Stimulated activated CD4-positive, alpha-beta T cell treated with anti-CD3 and anti-CD28 coated beads, Interleukin-1b, Interleukin-23, amount 100 ng/mL, for 1 hour (primary cell): ENCODE measurements at places on chromosomes 2 and 18.

DNA sequence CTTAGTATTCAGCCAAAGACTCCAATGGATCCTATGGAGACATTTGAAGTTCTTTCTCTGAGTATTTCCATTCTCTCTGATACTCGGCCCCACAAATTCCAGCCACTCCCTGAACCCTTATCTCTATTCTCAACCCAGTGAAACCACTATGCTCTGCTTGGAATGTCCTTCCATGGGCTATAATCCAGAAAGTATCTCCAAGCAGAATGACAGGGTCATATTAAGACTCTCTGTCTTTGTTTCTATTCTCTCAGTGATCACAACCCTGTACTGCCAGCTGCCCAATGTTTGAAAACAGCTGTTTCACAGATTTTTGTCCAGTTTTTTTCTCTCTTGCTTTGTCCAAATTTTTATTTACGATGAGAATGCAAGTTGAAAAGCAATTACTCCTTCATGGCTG, 21.9 kb downstream of the CHMP3 start:
- no peak for DNase-seq

- DNase-seq, result no peak
These were observed 364.7 kb downstream of the ERBB4 start for GRCh38 chr2:212173756-212174510.

DNA sequence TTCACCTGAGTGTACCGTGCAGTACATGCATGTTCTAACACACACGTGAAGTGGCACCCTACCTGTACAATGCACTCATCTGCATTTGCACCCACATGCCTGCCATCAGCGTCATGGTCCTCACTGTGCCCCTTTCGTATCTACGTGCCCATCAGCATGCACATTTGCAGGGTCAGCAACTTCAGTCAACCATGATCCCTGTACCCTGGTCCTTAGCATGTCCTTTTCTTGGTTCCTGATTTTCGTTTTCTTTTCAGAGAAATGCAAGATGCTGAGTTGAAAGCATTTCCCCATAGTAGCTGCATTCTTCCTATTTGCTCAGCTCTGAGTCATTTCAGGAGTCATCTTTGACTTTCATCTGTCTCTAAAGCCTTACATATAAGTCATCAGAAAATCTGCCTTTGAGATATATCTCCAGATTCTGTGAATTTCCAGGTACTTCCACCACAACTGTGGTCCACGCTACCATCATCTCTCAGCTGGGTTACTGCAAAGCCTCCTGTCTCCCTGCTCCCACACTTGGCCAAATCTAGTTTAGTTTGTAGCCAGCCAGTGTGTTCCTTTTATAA, 14.7 kb upstream of the PUM2 start:
- DNase-seq, result no peak

DNA sequence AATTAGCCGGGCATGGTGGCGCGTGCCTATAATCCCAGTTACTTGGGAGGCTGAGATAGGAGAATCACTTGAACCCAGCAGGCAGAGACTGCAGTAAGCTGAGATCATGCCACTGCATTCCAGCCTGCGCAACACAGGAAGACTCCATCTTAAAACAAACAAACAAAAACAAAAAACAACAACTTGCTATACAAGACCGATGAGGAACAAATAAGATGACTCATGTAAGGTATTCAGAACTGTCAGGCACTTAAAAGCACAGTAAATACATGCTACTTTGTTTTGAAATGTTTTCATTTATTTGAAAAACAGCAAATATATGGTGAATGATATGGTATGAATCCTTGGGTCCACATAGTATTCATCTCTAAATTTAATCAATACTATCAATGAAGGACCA, 66.7 kb downstream of the TRIP12 start:
- DNase-seq, result no peak

DNA sequence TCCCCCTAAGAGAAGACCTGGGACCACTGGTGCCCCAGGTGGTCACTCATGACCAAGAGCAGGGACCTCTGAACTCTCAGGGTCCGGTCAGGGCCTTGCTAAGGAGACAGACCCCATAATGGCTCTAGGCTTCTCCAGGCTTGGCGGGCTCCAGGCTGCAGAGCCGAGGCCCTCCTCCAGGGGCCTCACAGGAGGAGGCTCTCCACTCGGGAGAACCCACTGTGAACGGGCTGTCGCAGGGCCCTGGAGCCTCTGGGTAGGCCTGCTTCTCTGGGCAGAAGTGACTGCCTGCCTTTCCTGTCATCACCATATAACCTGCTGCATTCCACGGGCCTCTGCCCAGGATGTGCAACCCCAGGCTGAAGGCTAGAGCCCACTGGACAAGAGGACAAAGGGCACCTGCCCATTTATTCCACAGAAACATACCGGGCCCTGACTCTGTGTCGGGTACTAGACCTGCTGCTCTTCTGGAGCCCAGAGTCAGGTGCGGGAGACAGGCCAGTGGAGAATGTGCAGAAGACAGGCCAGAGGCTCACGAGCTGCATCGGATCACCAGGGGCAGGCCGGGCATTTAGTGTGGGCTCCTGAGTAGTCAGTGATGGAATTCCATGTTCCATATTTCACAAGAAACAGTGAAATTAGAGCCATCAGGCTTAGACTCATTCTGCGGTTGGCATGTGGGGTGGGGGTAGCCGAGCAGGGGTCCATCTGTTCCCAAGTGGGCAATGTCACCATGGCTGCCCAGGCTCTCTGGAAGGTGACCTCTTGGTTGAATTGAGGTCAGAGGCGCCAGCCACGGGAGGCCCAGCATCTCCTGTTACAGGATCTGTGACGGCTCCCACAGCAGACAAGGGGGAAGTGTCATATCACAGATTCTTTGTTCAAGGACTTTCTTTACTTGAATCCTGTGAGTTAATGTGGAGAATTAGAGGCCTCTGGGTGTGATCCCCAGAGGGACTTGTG, 220.8 kb downstream of the SH3RF3 start:
- DNase-seq, result no peak

GRCh38 chr2:4012197-4012596, 308.8 kb downstream of the DCDC2C start:
- DNase-seq, result no peak

- no peak for DNase-seq
These were observed 556 bp downstream of the CYRIA start for GRCh38 chr2:16664809-16665747.

DNA sequence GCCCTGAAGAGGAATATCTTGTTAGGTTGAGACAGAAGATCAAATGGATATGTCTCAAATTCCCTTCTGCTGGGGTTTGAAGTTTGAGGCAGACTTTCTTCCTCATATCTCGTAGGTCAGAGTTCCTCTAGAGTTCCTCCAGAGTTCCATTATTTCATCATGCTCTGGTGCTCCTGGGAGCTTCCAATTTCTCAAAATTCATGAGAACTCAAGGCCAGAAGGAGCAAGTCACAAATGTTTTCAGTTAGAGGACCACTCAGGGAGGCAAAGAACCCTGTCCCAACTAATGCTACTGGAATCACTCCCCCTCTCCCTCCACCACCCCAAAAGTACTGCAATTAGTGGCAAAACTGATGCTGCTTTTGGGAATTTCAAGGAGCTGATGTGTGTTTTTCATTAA, 115.7 kb upstream of the RBMS1 start:
- DNase-seq, result no peak

- no peak for DNase-seq
These were observed 111.2 kb upstream of the ID2 start for GRCh38 chr2:8570637-8571036.

GRCh38 chr2:29189052-29189451, 73.8 kb downstream of the CLIP4 start:
- no peak for DNase-seq

DNA sequence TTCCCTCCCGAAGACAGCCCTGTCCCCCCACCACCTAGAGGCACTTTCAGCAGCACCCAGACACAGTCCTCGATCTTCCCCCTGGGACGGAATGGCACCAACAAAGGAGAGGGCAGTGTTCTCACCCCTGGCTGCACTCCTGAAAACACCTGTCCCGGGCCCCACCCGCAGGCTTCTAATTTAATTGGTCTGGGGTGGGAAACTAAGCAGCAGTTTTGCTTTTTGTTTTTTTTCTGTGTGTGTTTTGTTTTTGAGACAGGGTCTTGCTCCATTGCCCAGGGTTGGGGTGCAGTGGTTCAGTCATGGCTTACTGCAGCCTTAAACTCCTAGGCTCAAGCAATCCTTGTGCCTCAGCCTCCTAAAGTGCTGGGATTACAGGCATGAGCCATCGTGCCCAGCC, 38.4 kb upstream of the REL start:
- no peak for DNase-seq

GRCh38 chr2:86636842-86637241, 13.2 kb upstream of the RNF103 start:
- DNase-seq, result no peak

DNA sequence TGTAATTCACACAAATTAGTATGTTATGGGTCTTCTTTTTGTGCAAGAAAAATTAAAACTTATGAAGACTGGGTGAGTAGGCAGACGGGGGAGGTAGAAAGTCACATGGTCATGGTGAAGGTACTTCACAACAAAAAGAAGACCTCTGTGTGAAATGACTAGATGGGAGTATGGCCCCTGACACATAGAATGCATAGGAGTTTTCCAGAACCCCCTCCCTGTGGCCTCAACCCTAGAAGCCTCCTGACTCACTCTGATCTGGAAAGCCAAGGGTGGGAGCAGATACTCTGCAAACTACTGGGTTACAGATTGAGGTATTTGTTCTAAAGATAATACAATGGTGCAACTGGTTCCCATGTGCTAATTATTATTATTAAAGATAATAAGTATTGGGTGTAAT, 23.2 kb downstream of the SATB2 start:
- no peak for DNase-seq

DNA sequence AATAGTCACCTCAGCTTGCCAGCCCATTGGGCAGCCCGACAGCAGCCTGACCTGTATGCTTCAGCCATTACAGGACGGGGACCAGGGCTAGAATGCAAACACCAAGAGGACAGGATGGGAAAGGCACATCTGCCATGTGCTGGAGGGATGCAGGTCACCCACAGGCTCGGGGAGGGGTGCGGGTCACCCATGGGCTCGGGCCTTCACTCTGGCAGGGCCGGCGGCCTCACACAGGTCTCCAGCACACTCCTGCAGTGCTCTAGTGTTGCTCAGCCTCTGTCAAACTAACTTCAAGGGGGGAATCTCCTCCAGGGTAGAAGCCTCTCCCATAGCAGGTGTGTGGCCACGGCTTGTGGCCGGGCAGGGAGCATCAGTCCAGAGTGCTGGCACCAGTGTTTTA, 222.5 kb downstream of the SEPTIN10 start:
- DNase-seq, result no peak

GRCh38 chr18:31149351-31149750, 13.3 kb downstream of the DSC1 start:
- no peak for DNase-seq

DNA sequence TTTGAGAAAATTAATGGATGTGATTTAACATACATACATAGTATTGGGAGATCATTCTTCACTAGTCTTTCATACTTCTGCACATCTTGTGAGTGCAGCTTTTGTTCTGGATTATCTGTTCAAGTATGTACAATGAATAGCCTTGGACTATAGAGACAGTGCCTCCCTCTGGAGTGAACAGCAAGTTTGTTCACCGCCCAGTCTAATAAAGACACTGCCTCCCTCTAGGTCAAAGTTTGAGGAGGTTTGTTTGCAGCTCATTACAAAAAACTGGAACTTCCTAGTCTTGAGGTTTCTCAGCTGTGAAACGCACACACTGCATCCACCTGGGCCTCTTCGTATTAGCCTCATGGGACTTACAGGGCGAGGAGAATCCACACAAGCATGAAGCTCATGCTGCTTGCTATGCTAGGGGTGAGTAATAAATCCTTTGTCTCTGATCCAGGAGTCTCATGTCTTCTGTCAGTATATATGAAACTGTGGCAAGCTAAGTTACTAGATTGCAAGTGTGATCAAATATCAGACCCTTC, 26.0 kb upstream of the LAPTM4A start:
- DNase-seq, result no peak

GRCh38 chr2:147482111-147482895, 362.5 kb upstream of the ACVR2A start:
- DNase-seq, result no peak
